Kidney epithelial cell (primary cell): ENCODE measurements at places on chromosomes 2 and 18. TPM values are rescaled to one million over a fixed set of nuclear protein-coding genes. Genes with fewer than 3 reads are reported as not detected.

DNA sequence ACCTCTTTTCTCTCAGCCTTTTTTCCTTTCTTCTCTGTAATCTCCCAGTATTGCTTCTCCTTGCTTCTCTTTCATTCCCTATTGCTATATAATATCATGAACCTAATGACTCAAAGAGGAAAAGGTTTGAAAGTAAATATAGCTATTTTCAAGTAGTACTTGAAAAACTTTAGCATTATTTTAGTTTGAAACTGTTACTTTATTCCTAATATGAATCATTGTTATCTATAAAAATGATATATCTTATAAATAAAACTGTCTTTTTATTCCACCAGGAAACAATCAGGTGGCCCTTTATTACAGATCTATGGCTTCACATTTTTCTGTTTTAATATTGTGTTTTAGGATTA is 311 bp upstream of the SCN1A start:
- DNase-seq, result no peak

- DNase-seq, result no peak
Measured at GRCh38 chr2:144470334-144470733, 49.6 kb downstream of the ZEB2 start.

- no peak for DNase-seq
Measured at GRCh38 chr2:178392215-178392614, 58.8 kb downstream of the PRKRA start.

GRCh38 chr2:74205596-74205995 is 7.2 kb downstream of the MTHFD2 start:
- no peak for DNase-seq

DNA sequence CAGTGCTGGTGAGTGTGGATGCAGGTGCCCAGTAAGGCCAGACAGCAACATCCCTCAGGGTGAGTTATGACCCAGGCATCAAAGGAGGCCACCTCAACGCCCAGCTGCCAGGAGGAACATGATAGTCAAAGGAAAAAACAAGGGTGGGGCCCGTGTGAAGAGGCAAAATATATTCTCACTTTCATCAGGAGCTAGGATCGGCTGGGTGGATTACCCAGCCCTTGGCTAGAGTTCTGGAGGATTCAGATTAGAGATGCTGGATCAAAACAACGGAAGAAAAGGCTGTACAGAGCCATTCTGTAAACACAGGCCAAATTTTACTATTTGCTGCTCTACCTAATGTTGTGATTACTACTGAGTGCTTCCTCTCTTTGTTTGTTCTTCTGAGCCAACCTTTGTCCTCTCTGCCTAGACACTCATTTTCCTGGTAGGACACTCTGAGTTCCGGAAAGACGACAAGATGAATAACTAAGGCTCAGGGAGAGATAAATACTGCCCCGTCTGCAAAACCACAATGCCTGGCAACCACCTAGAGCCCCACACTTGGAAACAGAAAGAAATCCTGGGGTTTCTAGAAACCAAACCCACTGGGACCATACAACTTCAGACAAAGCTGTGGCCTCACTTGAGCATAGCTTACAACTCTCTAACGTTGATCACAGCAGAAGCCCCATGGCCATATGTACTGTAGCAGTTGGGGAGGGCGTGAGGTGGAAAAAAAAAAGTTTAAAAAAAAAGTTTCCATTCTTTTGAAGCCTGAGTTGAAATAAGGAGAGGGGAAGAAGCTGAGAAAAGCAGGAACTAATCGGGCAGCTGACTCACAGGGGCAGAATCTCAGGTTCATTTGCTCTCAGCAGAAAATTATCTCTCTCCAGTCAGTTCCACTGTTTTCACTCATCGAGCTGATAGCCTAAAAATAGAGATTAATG is 17.8 kb upstream of the PMAIP1 start:
- no peak for DNase-seq

Gene MAL
- total RNA-seq, result 9.6 and 19.1 TPM in 2 replicates

Gene SPEG
- total RNA-seq, result 6.5 and 9.9 TPM in 2 replicates

Gene TRPM8
- total RNA-seq, result 0.07 and 0.96 TPM in 2 replicates
